ENCODE measurements at places on chromosomes 2 and 18. TPM values are rescaled to one million over a fixed set of nuclear protein-coding genes. Genes with fewer than 3 reads are reported as not detected.

DNA sequence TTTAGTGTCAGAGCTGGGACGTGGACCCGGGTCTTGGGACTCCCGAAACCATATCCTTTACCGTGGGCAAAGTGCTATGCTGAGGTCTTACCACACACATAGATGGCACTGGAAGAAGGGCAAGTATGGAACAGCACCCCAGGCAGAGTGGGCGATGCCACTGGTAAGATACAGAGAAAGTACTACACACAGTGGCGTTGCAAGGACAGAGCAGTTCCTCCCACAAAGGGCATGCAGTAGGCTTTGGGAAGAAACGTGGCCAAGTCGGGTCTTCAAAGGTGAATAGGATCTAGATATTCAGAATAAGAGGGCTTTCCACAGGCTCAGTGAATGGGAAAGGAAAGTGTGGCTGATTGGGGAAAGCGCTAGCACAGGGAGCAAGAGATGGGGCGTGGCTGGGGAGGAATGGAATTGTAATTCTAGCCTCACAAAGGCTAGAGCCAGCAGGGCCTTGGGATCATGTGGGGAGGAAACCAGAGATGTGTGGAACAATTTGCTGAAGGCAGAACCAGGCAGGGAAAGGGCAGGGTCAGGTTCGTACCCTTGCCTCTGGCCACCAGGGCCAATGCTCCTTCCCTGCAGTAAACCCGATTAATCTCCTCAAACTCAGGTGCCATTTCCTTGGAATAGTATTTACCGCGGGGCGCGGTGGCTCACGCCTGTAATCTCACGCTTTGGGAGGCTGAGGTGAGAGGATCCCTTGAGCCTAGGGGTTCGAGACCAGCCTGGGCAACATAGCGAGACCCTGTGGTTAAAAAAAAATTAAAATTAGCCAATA, 36.0 kb downstream of the PCBP1 start:
- no peak for DNase-seq

- no peak for DNase-seq
Measured at GRCh38 chr2:218782528-218782844, 539 bp downstream of the CYP27A1 start.

Gene SNTG2
- 1.4 TPM for total RNA-seq

DNA sequence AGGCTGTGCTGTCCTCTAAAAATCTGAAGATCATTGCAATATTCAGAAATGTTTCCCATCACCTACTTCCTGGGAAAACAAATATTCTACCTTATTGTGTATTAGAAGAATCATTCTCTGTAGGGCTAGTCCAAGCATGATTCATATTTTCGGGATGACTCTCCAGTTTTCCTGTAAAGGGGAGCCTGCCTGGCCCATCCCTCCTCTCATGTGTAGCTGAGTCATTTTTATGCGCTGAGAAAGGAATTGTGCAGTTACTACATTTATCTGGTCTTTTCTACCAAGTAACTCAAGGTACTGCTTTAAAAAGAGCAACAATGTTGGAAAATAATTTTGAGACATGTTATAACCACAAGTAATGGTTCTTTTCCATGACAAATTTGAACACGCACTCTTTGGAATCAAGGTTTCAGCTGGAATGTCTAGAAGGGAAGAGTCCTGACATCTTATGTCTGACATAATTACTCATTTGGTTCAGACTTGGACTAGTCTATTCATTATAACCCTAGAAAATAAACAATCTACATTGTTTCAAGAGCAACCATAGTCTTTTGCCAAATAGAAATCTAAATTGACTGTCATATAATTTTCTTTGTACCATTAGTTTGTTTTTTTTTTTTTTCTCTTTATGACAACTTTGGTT, 6.6 kb downstream of the DSG3 start:
- no peak for DNase-seq

DNA sequence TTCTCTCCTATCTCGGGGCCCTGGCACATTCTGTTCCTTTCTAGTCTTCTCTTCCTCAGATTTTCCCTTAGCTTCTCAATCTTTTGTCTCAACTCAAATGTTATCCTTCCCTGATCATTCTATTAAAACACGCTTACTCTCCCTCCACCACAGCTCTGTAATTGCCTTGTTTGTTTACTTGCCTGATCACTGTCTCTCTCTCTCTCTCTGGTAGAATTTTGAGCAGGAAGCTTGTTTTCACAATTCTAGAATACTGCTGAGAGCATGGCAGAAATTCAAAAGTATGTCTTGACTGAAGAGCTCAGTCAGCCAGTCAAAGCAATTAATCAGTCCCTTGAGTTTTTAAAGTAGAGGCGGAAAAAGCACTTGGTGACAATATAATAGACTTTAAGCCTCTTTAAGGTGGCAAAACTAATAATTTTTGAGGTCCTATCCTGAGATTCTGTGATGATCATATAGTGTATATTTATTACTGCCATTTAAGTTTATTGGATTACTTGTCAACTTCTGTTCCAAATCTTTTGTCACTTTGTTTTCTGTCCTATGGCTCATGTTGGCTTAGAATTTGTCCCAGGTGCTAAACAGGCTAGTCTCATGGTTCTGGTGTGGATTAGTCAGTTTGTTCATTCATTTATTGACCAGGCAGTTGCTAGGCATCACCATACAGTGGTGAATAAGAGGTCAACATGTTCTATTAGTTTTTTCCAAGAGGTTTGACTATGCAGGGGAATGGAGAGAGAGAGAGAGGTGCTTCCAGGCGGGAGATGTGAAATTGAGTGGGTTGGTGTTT, 2.3 kb downstream of the PSMD1 start:
- no peak for DNase-seq

- DNase-seq = no peak
Measured at GRCh38 chr2:31236433-31237205, 2.7 kb downstream of the EHD3 start.

Measured in lower lobe of right lung (tissue), 2 donors.